CD4-positive, alpha-beta T cell treated with Interleukin-12 subunit alpha and Interleukin-12 subunit beta, for 1 hour (primary cell): ENCODE measurements at places on chromosomes 1 and 21.

DNA sequence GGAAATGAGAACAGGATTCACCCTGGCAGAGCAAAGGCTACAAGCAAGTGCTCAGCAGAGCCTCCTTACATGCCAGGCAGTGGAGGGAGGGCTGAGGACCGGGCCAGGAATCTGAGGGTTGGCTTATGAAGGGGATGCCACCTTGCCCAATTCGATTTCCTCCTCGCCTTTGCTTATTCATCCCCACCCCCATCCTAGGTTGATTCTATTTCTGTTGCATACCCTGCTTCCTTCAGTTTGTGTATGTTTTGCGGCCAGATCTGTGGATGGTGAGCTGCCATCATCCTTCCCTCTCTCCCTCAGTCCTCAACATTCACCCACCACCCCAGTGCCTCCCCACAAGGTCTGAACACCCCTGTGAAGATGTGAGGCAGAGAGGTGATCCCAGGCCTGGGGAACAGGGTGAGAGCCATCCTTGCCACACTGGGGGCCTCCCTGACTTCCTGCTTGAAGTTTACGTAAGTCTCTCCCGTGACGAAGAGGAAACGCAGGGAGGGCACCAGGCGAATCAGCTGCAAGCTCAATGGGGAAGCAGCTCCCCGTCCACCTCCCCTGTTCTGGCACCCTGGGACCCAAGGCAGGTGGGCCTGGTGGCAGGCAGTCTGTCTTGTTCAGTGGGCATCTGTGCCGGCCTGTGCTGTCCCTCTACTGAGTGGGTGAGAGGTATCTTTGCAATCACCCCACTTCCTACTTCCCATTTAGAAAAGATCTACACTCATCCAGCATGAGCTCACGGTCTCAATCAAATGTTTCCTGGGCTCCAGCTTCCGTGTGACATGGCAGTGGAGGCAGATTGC is 50.6 kb upstream of the CNTN2 start:
- DNase-seq, result peak; percentile 23

GRCh38 chr1:204997591-204998355 is 45.2 kb upstream of the CNTN2 start:
- no peak for DNase-seq

DNA sequence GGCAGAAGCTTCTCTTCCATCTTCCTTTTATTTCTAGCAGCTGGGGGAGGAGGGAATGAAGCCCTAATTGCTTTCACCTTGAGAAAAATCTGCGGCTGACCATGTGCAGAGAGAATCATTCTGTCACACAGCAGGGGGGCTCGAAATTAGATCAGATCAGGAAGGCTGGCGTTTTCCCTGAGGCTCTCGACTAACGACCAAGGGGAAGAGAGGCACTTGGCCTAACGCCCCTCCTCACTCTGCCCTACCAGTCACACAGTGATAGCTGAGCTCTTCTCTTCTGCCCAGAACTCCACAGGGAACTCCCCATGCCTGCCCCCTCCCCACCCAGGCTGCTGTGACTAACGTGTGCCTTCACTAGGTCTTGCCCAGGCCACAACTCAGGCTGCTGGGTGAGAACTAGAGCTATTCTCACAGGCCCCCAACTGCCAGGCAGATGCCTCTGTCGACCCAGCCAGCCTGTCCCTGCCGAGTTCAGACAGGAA is 26.5 kb upstream of the KHDRBS1 start:
- no peak for DNase-seq

- no peak for DNase-seq
Measured at GRCh38 chr1:150194381-150195031, 41.4 kb downstream of the ANP32E start.
